ENCODE measurements at places on chromosomes 7 and 10. TPM values are rescaled to one million over a fixed set of nuclear protein-coding genes. Genes with fewer than 3 reads are reported as not detected.

CFAP58 gene
- total RNA-seq = 0.20 TPM

CACNB2 gene
- 10.2 TPM for total RNA-seq

CAV2 gene
- 49.2 TPM for total RNA-seq

OR9A2 gene
- not detected for total RNA-seq

PRF1 gene
- not detected for total RNA-seq

TMEM270 gene
- total RNA-seq = 1.1 TPM

CACNA2D1 gene
- total RNA-seq = 18.9 TPM

RAB19 gene
- 4.2 TPM for total RNA-seq

HMX2 gene
- not detected for total RNA-seq

LRRD1 gene
- 0.08 TPM for total RNA-seq

DUSP5 gene
- total RNA-seq = 47.5 TPM

NPC1L1 gene
- 20.6 TPM for total RNA-seq

PVRIG gene
- not detected for total RNA-seq

GRID2IP gene
- 0.44 TPM for total RNA-seq

CPA4 gene
- 2.1 TPM for total RNA-seq

PODXL gene
- 52.8 TPM for total RNA-seq

SMARCD3 gene
- 38.0 TPM for total RNA-seq

SPDYE6 gene
- not detected for total RNA-seq

SAMD9L gene
- total RNA-seq = 4.5 TPM

LIPA gene
- 152 TPM for total RNA-seq

LIPN gene
- not detected for total RNA-seq

SAP25 gene
- total RNA-seq = not detected

MYO3A gene
- 12.8 TPM for total RNA-seq

NRG3 gene
- total RNA-seq = 0.57 TPM

GRID1 gene
- total RNA-seq = 0.24 TPM

LRRC4 gene
- total RNA-seq = 15.1 TPM

GBF1 gene
- 43.0 TPM for total RNA-seq

BICC1 gene
- 20.4 TPM for total RNA-seq

ANXA8 gene
- 87.6 TPM for total RNA-seq

AZGP1 gene
- total RNA-seq = 52.6 TPM

SLC18A3 gene
- 1.4 TPM for total RNA-seq

SEPTIN14 gene
- not detected for total RNA-seq

GJD4 gene
- total RNA-seq = 0.17 TPM

UBN2 gene
- 12.9 TPM for total RNA-seq

CCL24 gene
- not detected for total RNA-seq

PAX4 gene
- total RNA-seq = 0.24 TPM

LDB3 gene
- not detected for total RNA-seq

ANKRD16 gene
- 4.6 TPM for total RNA-seq

ELMO1 gene
- 28.7 TPM for total RNA-seq

KMT2E gene
- 69.7 TPM for total RNA-seq

FAM171A1 gene
- total RNA-seq = 20.5 TPM

Measured in hepatocyte (in vitro differentiated cells).